ENCODE measurements at places on chromosomes 1 and 21. TPM values are rescaled to one million over a fixed set of nuclear protein-coding genes. Genes with fewer than 3 reads are reported as not detected.

GRCh38 chr21:34073749-34074282 lies 438 bp downstream of the MRPS6 start:
- peak overlapping the region; percentile 83 for H3K4me3 ChIP-seq
- peaks cover 10% of the 10 kb centered on the region for H3K4me1 ChIP-seq

- no peaks in the 10 kb centered on the region for H3K36me3 ChIP-seq
- peaks cover 3% of the 10 kb centered on the region for H3K4me1 ChIP-seq
- DNase-seq, result no peak
- no peaks in the 10 kb centered on the region for H3K27me3 ChIP-seq
- no peak overlapping the region for H3K27ac ChIP-seq
- H3K4me3 ChIP-seq, result no peak overlapping the region
Observed at GRCh38 chr1:46187106-46187869, 10.9 kb downstream of the POMGNT1 start.

- H3K4me1 ChIP-seq, result no peaks in the 10 kb centered on the region
- H3K36me3 ChIP-seq, result no peaks in the 10 kb centered on the region
- no peak overlapping the region for H3K27ac ChIP-seq
- no peaks in the 10 kb centered on the region for H3K27me3 ChIP-seq
- DNase-seq, result no peak
Observed at GRCh38 chr1:88421997-88422396, 262.1 kb upstream of the PKN2 start.

The PLXNA2 gene
- 71.5 TPM for total RNA-seq

DNA sequence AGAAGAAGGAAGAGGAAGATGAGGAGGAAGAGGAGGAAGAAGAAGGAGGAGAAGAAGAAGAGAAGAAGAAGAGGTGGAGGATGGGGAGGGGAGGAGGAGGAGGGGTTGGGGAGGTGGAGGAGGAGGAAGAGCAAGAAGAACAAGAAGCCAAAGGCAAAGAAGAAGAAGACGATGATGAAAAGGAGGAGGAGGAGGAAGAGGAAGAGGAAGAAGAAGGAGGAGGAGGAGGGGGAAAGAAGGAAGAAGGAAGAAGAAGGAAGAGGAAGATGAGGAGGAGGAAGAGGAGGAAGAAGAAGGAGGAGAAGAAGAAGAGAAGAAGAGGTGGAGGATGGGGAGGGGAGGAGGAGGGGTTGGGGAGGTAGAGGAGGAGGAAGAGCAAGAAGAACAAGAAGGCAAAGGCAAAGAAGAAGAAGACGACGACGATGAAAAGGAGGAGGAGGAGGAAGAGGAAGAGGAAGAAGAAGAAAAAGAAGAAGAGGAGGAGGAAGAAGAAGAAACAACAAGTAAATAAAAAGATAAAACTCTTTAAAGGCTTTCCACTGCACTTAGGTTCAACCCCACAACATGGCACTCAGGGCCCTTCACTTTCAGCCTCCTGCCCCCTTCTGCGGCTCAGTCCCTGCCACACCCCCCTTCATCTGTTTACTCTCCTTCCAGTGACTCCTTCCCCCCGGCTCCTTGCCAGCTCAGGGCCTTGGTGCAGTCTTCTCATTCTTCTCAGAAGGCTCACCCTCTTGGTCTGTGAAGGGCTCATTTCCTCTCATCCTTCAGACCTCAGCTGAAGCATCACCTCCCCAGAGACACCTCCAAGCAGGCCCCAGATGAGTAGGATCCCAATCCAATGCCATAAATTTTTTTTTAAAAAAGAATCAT lies 114.0 kb downstream of the KCNN3 start:
- no peaks in the 10 kb centered on the region for H3K36me3 ChIP-seq
- H3K27me3 ChIP-seq, result no peaks in the 10 kb centered on the region
- no peak overlapping the region for H3K27ac ChIP-seq
- peaks cover 5% of the 10 kb centered on the region for H3K4me1 ChIP-seq
- DNase-seq, result peak; percentile 10

- no peaks in the 10 kb centered on the region for H3K27me3 ChIP-seq
- no peaks in the 10 kb centered on the region for H3K36me3 ChIP-seq
- DNase-seq, result no peak
- H3K4me3 ChIP-seq, result no peak overlapping the region
Observed at GRCh38 chr1:180623579-180624347, 8.1 kb upstream of the XPR1 start.

DNA sequence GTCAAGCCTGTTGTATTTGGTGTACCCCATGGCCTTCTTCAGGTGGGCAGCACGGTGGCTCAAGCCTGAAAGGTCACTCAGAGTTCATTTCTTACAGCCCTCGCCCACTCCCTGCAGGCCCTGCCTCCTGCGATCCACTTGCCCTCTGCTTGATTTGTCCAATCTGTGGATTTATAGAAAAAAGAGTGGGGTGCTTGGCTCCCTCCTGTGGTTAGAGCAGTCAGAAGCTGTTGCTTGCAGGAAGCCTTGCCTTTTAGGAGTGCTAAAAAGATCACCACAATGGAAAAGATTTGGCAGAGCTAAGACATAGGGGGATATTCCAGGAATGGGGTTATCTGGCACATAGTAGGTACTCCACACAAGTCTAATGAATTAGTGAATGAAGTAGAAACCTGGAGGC lies 108.0 kb upstream of the TRABD2B start:
- H3K4me3 ChIP-seq, result no peak overlapping the region
- no peaks in the 10 kb centered on the region for H3K27me3 ChIP-seq
- DNase-seq, result no peak
- no peaks in the 10 kb centered on the region for H3K36me3 ChIP-seq
- H3K4me1 ChIP-seq, result peaks cover 1% of the 10 kb centered on the region
- no peak overlapping the region for H3K27ac ChIP-seq

DNA sequence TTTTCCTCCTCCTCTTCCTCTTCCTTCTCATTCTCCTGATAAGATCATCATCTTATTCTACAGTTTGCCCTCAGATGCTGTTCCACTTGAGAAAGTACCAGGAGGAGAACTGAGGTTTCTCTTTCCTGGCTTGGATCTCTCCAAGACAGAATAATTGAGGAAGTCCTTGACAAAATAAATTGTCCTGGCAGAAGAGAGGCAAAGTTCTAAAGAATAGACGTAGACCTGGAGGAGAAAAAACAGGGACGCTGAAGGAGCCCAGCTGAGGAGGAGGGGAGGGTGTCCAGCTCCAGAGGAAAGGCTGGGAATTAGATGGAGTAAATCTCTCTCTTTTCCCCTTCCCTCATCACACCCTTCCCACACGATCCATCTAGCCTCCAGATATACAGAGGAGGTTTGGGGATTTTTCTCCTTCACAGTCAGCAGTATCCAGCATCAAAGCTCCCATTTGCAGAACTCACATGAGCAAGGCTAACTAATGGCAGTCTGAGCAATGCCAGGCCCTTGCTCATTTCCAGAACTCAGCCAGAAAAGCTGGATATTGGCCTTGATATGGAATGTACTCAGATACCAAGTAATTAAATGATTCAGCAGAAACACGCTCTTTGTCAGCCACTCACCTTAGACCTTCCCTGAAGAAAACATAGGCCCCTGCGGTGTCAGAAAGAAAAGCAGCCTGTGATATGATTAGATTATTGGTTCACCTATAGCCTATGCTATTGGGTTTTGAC lies 5.1 kb upstream of the GNG12 start:
- H3K27ac ChIP-seq, result no peak overlapping the region
- no peaks in the 10 kb centered on the region for H3K27me3 ChIP-seq
- DNase-seq, result no peak
- no peak overlapping the region for H3K4me3 ChIP-seq
- H3K36me3 ChIP-seq, result no peaks in the 10 kb centered on the region

DNA sequence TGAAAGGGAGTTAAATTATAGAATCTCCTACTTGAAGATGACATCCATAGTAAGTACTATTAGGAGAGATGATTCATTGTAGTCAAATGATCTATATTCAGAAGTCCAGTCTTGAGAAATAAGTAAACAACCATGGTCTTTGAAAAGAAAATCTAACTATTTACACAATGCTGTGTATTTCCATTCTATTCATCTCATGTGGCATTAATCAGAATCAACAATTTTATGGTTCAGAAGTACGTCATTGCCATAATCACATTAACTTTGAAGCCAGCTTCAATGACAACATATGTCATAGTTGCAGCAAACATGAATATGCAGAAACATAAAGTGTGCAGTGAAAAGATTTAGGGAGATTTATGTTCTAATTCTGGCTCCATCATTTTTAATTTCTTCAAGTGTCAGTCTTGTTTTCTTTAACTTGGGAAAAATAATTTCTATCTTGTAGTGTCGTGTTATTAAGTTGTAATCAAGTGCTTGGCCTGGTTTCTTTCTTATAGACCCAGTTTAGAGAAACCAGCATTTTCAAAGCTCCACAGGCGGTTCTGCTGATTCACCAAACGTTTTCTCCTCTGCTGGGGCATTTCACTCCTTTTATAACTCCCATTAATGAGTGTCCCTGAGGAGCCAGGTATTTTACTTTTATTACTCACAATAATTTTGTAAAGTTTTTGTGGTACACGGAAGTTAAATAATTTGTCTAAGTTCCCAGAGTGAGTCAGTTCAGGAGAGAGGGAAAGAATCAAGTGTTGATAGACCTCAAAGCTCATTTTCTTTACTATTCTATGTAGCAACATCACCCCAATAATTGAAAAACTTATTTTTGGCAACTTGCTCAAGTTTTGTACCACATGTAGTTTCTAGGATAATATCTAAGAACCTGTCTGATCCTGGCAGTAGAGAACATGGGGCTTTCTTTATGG lies 35.9 kb upstream of the PTGS2 start:
- no peaks in the 10 kb centered on the region for H3K27me3 ChIP-seq
- DNase-seq, result no peak
- H3K4me1 ChIP-seq, result no peaks in the 10 kb centered on the region
- H3K27ac ChIP-seq, result no peak overlapping the region
- H3K36me3 ChIP-seq, result no peaks in the 10 kb centered on the region

GRCh38 chr1:45246760-45247159 lies 40.4 kb upstream of the ZSWIM5 start:
- DNase-seq, result no peak
- no peak overlapping the region for H3K27ac ChIP-seq
- H3K27me3 ChIP-seq, result no peaks in the 10 kb centered on the region
- no peaks in the 10 kb centered on the region for H3K36me3 ChIP-seq
- H3K4me1 ChIP-seq, result no peaks in the 10 kb centered on the region

DNA sequence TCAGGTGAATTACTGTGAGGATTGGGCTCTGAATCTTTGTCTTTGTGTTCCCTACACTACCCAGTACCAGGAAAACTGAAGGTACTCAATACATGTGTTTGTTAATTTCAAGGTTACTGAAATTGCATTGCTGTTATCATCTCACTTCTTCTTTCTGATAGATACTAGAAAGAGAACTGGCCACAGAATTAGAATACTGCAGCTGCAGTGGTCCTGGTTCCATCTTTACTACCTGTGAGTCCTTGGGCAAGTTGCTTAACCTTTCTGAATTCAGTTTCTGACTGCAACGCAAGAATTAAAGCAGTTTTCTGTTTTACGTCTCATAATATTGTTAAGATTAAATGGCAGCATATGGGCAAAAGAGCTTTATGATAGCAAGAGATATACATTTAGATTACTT lies 263.5 kb downstream of the LMO4 start:
- DNase-seq, result no peak
- H3K4me1 ChIP-seq, result peaks cover 2% of the 10 kb centered on the region
- H3K27ac ChIP-seq, result no peak overlapping the region

The OR13G1 gene
- not detected for total RNA-seq

- H3K4me3 ChIP-seq, result no peak overlapping the region
- no peaks in the 10 kb centered on the region for H3K36me3 ChIP-seq
- DNase-seq, result no peak
- H3K4me1 ChIP-seq, result no peaks in the 10 kb centered on the region
- no peaks in the 10 kb centered on the region for H3K27me3 ChIP-seq
Observed at GRCh38 chr1:235595079-235595478, 54.5 kb downstream of the GNG4 start.

- no peak overlapping the region for H3K27ac ChIP-seq
- H3K27me3 ChIP-seq, result no peaks in the 10 kb centered on the region
- no peaks in the 10 kb centered on the region for H3K4me1 ChIP-seq
- H3K4me3 ChIP-seq, result no peak overlapping the region
Observed at GRCh38 chr1:9701665-9702064, 50.1 kb downstream of the PIK3CD start.
